ENCODE measurements at places on chromosomes 2 and 18.

GRCh38 chr2:160306985-160307384 is 106.9 kb upstream of the ITGB6 start:
- DNase-seq: no peak

- no peak for DNase-seq
These were observed 277.8 kb upstream of the CNTNAP5 start for GRCh38 chr2:123747326-123747725.

DNA sequence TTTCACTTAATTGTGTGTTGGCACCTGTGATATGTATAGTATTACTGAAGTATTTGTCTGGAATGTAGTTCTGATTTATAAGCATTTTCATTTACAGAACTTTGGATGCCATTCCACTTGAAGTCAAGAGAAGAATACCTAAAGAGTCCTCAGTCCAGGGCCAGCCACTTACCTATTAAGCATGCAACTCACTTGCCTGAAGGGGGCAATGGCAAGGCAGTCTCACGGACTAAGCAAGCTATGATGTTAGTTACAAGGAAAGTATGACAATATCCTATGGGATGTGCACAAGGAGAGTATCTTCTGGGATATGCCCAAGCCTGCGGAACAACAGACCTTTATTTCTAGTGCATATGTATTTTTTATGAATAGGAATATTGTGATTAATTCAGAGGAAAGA is 369.4 kb upstream of the GCFC2 start:
- DNase-seq: no peak

DNA sequence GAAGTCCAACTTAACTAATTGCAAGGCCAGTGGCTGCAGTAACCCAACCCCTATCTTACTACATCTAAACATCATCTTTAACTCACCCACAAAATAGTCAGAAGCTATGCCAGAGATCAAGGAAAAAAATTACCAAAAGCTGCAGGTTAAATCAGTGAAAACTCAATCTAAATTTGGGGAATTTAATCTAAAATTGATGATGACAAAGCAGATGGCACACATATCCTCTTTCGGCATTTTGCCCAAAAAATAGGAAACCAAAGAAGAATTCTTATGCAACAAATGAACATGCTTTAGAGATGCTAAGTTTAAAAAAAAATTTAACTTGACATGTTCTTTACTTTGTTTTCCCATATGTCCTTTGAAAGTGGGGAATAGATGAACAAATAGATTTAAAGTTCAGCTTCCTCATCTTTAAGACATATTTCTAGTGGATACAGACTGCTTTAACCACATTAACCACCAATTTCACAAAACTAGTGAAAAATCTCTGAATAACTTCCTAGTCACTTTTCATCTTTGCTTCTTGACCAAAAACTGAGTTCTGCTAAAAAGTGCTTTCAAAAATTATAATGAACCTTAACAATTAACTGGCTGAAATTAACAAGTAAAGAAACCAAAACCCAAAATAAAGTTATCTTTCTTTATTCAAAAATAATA is 74.3 kb upstream of the CCDC150 start:
- no peak for DNase-seq

GRCh38 chr2:144508172-144508851 is 11.6 kb downstream of the ZEB2 start:
- DNase-seq: no peak

- DNase-seq: no peak
These were observed 2158.6 kb upstream of the PIK3C3 start for GRCh38 chr18:39796393-39796792.

- no peak for DNase-seq
These were observed 141.1 kb downstream of the HNMT start for GRCh38 chr2:138105358-138105757.

DNA sequence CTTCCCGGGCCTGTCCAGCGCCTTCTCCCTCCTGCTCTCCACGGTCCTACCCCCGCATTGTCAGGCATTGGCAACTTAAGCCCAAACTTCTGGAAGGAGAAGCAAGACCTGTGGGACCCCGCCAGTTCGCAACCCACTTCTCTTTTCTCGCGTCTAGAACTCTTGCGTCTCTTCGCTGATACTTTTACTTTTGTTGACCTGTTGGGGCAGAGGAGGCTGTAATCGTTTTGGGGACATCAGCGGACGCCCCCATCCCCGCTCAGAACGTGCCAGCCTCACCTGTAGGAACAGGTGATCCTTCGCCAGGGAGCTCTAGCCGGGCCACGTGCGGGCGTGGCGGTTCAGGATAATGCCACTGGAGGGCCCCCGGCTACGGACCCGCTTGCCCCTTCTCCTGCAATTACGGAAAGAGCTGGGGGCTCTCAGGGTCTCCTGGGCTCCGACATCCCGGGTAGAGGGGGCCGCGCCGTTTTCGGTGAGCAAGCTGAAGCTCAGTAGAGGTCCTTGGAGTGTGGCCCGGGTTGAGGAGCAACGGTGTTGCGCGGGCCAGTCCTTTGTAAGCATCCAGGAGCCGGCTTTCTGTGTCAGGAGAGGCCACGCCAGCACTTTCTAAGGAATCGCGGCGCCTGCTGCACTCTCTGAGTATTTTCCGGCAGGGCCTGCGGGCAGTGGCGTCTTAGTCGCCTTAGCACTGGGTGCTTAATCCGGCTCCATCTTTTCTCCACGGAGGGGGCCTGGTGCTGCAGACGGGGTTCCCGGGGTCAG is 1.6 kb downstream of the MTCL1 start:
- no peak for DNase-seq

- no peak for DNase-seq
These were observed 255.2 kb upstream of the NRP2 start for GRCh38 chr2:205427112-205427511.
